Epithelial cell of prostate (primary cell): ENCODE measurements at places on chromosomes 5 and 9.

DNA sequence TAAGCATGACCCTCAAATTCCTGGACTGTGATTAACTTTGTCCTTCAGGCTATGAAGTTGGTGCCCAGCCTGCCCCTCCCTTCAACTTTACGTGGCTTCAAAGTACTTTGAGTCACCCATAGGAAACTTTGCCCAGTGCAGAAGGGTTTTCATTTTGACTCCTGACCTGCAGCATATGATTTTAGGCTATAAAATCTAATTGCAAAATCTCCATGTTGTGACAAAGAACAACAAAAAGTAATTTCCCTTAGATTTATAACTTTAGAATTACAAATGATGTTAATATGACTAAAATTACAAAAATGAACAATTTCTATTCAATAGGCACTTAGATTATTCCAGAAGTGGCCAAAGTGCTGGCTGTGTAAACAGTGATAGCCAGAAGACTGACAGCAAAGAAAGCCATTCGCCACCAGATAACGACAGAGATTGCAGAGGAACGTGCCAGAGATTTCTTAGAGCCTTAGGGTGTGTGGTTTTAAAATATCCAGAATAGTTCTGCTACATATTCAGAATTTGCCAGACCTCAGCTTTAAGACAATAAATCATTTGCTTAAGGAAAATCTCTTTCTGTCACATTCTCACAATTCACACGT, 197.4 kb downstream of the SEMA5A start:
- DNase-seq = no peak

GRCh38 chr5:51347704-51348103, 35.5 kb upstream of the ISL1 start:
- DNase-seq = no peak

GRCh38 chr9:92066168-92066567, 49.0 kb downstream of the SPTLC1 start:
- DNase-seq = no peak

- DNase-seq = no peak
These were observed 219.9 kb downstream of the FSTL4 start for GRCh38 chr5:133392448-133392847.

GRCh38 chr5:36944607-36945225, 68.1 kb downstream of the NIPBL start:
- no peak for DNase-seq

GRCh38 chr9:104923740-104924139, 4.2 kb downstream of the ABCA1 start:
- DNase-seq = no peak

GRCh38 chr5:34843497-34843896, 4.5 kb downstream of the TTC23L start:
- no peak for DNase-seq

- no peak for DNase-seq
These were observed 2084.5 kb upstream of the C9orf72 start for GRCh38 chr9:29657821-29658220.
